Myocyte (in vitro differentiated cells): ENCODE measurements at places on chromosomes 6 and 20. TPM values are rescaled to one million over a fixed set of nuclear protein-coding genes. Genes with fewer than 3 reads are reported as not detected.

DNA sequence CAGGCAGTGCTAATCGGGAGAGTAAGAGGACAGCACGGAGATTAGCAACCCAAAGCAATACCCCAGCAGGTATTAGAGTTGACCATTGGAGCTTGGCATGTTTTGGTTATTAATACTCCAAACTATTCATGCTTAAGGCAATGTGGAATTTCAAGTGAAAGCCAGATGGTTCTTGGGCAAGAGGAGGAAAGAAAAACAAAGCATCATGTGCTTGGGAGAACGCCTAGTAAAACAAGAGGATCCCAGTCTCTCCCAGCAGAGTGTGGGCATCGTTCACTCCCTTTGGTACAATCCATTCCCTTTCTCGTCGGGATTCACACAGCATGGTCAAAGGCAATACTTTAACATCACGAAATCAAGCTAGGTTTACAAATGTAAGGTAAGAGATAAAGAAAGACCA is 349.8 kb downstream of the PRKN start:
- no peak for DNase-seq

GRCh38 chr6:168043193-168043847 is 35.7 kb downstream of the FRMD1 start:
- DNase-seq, result no peak

GRCh38 chr6:20013066-20013861 is 176.1 kb downstream of the ID4 start:
- DNase-seq, result no peak

DNA sequence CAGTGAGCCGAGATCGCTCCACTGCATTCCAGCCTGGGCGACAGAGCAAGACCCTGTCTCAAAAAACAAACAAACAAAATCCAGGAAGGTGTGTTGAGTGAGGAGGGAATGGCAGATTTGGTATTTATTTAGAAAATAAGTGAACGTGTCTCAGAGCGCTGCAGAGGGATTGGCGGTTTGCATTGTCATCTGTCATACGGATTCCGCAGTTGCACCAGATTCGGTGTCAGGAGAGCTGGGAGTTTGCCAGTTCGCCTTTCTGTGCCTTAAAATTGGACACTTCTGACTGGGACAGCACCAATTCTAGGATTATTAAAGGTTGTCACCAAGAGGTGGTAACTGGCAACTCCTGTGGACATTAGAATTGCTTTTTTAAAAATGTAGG is 912 bp downstream of the SNRNP48 start:
- DNase-seq, result peak; percentile 49

GRCh38 chr20:56637576-56637975 is 8.5 kb downstream of the TFAP2C start:
- no peak for DNase-seq

Gene PRICKLE4
- total RNA-seq, result 1.3 and 3.5 TPM in 2 replicates

Gene SMAP1
- total RNA-seq, result 24.8 and 30.7 TPM in 2 replicates
